AG08396 (cell line): ENCODE measurements at places on chromosomes 3 and 15.

DNA sequence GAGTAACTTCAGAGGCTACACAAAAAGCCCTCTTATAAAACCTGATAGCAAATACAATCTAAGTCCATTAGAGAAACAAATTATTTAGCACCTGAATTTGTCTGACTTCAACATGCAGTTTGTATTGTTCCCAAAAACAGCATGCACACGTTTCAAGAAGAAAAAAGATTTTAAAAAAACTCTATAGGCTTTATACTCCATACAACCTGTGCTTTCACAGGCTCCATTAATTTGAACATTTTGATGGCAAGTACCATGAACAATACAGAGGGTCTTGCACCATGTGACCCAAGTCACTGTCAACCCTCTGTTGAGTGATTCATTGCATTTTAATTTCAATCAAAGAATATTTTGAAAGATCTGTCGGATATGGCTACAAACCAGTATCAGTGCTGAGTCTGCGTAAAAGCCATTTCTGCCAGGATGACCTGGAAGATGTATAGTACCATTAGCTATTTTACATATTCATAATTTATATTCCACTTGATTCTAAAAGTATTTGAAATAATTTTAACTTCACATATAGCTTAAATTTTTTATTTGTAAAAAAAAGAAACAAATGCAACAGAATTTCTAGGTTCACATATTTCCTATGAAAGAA, 13.2 kb downstream of the ANXA2 start:
- no peak for DNase-seq

DNA sequence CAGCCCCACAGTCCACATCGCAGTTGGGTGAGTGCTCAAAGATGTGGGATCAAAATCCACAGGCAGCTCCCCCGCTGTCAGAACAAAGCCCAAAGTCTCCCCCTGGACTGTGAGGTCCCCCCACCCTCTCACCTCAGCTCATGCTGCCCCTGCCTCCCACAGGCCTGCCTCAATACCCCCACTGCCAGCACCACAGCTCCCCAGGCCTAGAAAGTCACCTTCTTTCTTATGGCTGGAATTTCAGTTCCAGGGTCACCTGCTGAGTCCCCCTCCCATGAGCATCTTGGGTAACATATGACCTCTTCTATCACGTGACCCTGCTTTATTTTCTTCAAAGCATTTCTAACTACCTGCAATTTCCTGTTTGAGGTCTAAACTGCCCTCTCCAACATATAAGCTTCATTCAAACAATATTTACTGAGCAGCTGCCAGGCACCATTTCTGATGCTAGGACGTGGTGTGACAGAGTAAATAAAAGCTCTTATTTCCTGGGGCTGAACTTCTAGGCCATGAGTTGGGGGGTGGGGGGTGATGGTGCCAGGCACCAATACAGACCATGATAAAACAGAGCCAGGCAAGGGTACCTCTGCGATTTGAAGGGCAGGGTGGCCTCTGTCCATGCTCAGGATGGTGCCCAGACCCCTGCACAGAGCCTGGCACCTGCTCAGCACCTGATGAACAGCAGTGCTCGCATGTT, 2.4 kb upstream of the TMEM89 start:
- no peak for DNase-seq

- no peak for DNase-seq
These were observed 14.6 kb downstream of the ZNF710 start for GRCh38 chr15:90015749-90016148.

DNA sequence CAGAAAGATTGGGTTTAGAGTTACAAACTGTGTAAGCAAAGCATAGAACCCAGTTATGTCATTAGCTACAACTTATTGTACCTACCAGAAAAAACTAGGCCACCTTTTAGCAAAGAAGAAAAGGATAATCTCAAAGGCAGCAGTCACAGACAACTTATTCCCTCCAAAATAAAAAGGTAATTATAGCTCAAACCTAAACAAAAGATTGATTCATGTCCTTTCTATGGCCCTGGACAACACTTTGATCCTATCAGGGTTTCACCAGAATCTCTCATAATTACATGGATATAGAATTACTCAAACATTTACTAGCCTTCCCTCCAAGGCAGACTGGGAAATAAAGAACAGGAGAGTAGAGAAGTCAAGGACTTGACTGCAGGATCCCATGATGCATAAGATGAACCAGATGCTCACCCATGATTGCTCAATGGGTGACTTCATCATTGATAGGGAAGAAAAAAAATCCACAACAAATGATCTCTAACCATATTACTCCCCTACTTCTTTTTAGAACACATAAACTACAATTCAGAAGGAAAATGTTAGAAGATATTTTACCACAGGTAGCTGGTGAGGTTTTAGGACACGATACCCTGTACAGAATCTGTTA, 17.4 kb downstream of the DET1 start:
- peak; percentile 38 for DNase-seq

DNA sequence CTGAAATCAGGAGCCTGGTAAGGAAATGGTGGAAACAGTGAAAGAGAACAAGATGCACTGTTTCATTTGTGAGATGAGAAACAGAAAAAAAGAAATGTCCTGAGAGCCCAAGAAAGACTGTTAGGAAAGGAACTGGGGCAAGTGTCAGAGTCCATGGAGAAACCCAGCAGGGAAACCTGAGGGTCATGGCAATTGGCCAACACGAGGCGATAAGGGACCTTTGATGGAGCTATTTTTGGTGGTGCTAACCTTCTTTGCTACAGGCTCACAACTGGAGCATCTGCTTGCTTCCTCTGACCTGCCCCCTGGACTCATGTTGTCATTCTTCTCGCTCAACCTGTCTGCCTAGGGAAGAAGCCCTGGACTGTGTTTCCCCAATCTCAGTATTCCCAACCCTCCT, 4.2 kb upstream of the TMEM41A start:
- DNase-seq, result no peak

GRCh38 chr3:141074529-141074928, 23.4 kb downstream of the SPSB4 start:
- no peak for DNase-seq

DNA sequence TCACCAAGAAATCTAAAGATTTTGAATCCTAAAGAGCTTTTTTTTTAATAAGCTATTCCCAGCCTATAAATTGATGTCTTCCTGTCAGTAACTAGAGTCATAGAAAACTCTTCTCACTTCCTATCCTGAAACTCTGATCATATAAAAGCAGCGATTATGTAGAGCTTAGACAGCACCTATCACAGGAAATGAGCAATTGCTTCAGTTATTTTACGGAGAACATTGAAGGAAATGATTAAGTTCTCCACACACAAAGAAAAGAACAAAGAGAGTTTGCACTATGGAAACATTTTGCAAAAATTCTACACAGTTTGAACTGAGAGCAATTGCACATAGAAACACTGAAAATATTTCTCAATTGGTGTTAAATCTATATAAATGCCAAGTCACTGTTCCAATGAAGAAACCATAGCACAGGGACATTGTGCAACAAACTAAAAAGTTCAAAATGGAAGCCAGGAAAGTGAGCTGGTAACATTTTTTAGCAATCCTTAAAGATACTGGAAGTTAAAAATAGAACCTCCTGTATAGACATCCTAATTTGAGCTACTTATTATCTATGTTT, 291.5 kb upstream of the ARHGEF26 start:
- DNase-seq, result no peak

- peak; percentile 65 for DNase-seq
These were observed 44.4 kb upstream of the GALNT15 start for GRCh38 chr3:16130066-16130465.

GRCh38 chr15:48965972-48966371, 2.3 kb upstream of the SHC4 start:
- peak; percentile 65 for DNase-seq

DNA sequence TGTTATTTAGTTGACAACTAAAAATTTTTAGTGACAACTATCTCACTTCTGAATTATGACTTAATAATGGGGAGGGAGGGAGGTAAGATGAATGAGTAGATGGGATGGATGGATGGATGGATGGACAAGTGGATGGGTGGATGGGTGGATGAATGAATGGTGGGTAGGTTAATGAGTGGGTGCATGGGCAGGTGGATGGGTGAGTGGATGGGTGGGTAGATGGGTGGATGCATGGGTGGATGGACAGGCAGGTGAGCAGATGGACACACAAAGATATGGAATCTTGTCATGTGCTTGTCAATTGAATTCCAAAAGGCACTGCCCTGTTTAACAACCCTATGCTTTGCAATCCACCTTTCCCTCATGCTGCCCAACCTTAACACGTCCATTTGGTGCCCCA, 41.5 kb downstream of the KLHL25 start:
- no peak for DNase-seq

DNA sequence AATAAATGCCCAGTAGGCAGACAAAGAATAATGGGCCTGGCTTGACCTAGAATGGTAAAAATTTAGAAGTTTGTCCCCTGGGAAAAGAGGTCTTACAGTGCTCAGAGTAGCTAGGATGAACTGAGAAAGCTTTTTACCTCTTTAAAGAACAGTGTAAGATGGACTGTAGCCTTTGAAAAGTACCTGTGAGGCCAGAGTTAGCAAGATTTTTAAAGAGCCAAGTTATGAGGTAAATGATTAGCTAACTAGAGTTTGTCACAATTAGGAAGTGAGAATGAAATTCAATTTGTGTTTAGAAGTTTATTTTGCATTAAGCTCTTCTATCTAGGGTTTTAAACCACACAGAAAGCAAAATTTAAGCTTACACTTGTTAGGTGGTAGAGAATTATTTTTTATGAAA, 480.9 kb downstream of the ZIC1 start:
- DNase-seq, result no peak

DNA sequence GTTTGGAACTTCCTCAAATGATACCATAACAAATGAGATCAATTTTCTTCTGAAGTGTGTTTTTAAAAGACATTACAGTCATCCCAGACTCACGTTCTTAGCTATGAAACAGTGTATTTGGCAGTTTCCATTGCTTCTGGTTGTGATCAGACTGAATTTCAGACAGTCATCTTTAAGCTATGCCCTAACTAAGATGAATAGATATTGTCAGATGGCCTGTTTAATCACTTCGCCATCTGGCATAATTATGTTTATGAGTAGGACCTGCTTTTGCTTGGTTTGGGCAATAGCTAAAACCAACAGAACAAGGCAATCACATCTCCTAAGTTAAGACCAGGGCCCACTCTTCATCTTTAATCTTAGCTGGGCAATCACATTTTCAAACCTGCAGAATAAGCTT, 313.1 kb downstream of the SV2B start:
- no peak for DNase-seq

DNA sequence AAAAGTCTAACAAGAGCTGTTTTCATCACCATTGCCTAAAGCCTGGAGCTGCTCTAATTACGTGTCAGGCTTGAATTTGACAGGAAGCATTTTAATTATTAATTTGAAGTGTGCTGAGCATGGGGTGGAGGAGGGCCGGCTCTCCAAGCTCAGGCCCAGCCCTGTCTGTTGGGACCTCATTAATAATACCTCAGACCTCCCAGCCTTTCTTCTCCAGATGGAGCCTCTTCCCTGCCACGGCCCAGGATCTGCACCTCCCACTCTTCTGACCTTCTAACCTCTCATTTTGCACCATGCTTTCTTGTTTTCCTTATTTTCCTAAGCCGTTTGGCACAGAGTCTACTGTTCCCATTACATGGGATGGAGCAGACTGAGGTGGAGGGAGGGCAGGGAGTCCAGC, 30.0 kb downstream of the INSYN1 start:
- DNase-seq, result no peak

- peak; percentile 79 for DNase-seq
These were observed 57.4 kb downstream of the LRTM1 start for GRCh38 chr3:54870423-54870822.

- DNase-seq, result no peak
These were observed 6.1 kb downstream of the ANP32A start for GRCh38 chr15:68814596-68814995.
